ENCODE measurements at places on chromosomes 3 and 15.

DNA sequence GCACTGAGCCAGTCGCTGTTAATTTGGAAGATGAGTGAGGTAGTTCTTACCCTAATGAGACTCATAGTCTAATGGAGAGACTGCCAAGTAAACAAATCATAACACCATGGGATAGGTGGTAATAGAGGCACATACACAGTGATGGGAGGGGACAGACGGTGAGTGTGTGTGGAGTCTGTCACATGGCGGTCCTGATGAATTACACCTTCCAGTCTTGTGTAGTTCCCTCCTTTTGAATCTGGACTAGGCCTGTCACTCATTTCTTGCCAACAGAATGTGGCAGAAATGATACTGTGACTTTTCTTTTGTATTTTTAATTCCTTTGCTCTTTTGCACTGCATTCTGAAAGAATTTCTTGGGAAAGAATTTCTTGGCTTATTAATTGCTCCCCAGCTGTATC lies 78.1 kb downstream of the NR1D2 start:
- DNase-seq: no peak

- peak; percentile 74 for DNase-seq
Observed at GRCh38 chr3:95655363-95655986, 1158.9 kb upstream of the EPHA6 start.

- no peak for DNase-seq
Observed at GRCh38 chr3:187252311-187252710, 39.2 kb downstream of the MASP1 start.

- peak; percentile 42 for DNase-seq
Observed at GRCh38 chr3:121855555-121855954, 20.5 kb downstream of the EAF2 start.

DNA sequence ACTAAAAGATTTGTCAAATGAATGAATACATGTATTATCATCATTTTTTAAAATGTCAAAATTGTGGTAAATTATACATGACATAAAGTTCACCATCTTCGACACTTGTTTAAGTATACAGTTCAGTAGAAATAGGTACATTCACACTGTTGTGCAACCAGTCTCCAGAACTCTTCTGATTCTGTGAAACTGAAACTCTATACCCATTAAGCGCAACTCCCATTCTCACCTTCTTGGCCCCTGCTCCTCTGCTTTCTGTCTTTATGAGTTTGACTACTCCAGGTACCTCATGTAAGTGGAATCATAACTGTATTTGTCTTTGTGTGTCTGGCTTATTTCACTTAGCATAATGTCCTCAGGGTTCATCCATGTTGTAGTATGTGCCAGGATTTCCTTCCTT lies 50.1 kb upstream of the KBTBD8 start:
- DNase-seq: no peak

DNA sequence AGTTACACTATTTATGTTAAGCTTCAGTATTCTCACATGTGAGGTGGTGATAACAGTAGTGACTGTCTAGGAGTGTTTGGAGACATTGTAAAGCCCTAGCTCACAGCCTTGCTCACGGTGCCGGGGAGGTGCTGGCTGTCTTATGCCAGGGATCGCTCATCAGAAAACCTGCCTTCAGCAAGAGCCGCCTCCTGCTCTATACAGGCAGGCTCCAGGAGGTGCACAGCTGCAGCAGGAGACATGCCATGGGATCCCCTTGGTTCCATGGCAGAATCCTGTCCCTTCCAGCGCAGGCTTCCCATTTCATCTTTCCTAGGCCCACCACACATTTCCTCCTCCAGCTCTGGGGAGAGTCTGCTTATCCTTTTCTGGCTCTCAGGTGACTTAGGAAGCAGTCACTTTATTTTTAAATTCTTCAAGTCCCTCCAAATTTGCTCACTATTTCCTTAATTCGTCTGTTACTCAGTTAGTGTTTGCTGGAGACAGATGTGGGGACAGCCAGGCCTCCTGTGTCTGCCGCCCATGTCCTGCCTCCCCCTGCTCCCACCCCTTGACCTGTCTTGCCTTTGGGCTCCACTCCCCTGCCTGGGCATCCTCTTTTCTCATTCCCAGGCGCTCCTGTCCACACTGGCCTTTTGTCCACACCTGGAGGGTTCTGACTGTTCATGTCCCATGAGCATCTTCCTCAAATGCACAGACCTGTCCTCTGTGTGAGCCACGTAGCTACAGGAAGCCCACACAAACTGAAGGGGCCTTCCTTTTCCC lies 31.7 kb downstream of the SLCO2A1 start:
- no peak for DNase-seq

GRCh38 chr3:23170291-23170690 lies 32.8 kb upstream of the UBE2E2 start:
- peak; percentile 92 for DNase-seq

DNA sequence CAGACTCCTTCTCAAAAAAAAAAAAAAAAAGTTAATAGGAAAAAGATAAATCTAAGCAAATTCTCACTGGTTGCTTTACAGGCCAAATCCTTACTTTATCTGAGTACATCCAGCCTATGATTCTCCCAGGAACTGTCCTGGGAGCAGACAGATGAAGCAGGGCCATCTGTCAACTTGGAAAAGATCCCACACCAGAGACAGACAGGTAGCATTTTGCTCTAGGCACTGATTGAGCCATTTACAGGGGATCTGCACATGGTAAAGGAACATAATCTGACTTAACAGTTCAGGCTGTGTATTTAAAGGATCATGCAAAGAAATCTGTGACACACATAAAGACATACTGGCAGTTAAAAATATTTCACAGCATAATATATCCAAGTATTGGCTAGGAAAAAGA lies 1006.5 kb downstream of the TBL1XR1 start:
- DNase-seq: no peak

DNA sequence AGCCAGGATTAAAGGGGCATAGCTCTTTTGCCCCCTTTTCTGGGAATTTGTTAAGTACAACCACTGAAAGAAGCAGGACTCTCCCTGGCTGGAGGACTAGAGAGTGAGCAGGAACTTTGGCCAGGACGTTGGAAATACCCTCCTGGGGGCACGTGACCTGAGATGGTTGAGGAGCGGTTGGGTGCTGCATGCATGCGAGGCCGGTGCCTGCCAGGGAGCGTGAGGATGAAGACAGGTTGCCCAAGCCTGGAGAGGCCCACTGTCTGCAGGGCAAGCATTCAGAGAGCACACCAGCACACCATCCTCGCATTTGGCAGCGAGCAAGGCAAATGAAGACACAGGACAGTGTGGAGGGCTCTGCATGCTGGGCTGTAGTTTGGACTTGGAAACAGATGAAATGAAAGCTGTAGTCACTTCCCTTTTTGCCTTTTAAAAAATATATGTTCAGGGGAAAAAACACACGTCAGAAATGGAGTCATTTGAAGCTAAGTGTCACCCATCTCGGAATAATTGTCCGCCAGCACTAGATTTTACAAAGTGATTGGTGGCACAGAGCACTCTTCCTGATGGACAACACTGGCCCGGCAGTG lies 217.6 kb downstream of the SLCO3A1 start:
- peak; percentile 65 for DNase-seq

DNA sequence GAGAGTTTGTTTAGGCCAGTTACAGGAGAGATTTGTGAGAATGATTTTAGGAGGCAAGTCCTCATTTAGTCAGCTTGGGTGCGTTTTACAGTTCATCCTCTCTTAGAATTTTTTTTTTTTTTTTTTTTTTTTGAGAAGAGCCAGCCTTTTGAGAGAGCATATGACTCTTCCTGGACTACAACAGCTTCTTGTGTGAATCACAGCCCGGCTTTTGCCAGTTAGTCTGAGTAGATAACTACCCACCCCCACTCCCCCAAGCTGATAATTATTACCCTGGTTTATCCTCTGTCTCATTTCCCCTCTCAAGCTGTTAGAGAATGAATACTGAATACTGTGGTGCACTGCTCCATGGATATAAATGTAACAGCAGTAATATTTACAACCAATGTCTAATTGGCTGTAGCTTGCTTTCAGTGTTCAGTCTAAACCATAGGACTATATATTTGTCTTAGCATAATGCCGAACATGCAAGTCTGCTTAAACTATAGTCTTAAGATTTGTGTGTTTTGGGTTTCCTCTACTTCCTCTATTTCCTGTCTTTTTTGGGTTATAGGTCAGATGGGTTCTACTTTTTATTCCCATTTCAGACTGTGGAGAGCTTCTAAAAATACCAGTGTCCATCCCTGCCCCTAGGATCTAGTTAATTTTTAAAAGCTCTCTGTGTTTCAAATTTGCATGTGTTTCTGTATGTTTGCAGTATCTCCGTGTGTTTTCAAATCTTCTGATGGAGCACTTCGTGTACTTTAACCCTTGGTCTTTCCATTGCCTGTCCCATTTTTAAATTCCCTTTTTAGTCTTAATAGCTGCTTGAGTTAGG lies 8.0 kb downstream of the CHD2 start:
- peak; percentile 95 for DNase-seq

GRCh38 chr3:45795882-45796765 lies at the start of gene SLC6A20:
Gene SLC6A20 (minus strand): TSS chr3:45796536. CDS start chr3:45796419, 117 bp downstream.
- peak; percentile 57 for DNase-seq

DNA sequence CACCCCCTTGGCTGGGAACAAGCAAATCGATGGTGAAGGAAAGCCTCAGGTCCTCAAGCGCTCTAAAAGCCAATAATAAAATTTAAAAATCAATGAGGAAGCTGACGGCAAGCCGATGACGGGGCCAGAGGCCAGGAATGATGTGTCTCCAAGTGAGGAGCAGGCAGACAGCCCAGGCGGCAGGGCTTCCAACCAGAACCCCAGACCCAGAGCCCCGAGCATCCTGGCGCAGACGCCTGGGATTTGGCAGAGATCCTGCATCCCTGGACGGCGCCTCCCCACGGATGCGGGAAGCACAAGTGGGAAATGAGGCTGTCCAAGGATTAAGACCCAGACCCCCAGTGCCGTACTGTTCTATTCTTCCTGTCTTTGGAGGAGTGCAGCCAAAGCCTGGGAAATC lies 123.0 kb upstream of the PROK2 start:
- no peak for DNase-seq

GRCh38 chr3:37909067-37909911 lies 47.6 kb downstream of the CTDSPL start:
- DNase-seq: peak; percentile 86

DNA sequence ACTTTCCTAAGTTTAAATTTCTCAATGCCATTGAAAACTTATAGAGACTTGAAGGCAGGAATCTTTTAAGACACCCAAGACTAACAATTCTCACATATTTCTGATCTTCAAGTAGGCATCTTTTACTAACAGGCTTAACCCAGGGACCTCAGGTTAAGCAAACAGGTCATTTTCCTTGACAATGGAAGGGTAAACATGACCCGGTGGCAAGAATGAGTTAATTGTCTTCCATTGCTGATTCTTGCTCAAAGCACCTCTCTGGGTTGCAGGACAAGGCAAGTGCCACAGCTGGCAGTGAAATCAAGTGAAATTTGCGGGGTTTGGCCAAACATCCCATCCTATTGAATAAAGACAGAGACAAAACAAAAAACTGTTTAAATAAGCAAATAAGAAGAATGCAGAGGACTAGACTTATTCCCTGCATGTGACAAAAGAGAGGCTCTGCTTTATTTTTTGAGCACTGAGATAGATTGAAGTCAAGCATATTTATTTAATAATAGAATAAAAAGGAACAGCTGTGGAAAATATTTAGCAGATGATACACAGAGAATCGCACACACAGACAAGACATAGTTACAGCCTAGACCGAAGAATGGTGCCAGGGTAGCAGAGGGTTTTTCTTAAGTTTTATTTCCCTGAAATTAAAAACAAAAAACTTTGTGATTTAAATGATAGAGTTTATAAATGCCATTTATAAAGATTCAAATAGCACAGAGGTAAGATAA lies 56.0 kb upstream of the MITF start:
- no peak for DNase-seq
